ENCODE measurements at places on chromosomes 13 and 19.
A peak's percentile ranks its signal among the peaks of the same experiment; 100 is the strongest.

- no peak for DNase-seq
Measured at GRCh38 chr19:30070198-30070967, 128.3 kb downstream of the URI1 start.

DNA sequence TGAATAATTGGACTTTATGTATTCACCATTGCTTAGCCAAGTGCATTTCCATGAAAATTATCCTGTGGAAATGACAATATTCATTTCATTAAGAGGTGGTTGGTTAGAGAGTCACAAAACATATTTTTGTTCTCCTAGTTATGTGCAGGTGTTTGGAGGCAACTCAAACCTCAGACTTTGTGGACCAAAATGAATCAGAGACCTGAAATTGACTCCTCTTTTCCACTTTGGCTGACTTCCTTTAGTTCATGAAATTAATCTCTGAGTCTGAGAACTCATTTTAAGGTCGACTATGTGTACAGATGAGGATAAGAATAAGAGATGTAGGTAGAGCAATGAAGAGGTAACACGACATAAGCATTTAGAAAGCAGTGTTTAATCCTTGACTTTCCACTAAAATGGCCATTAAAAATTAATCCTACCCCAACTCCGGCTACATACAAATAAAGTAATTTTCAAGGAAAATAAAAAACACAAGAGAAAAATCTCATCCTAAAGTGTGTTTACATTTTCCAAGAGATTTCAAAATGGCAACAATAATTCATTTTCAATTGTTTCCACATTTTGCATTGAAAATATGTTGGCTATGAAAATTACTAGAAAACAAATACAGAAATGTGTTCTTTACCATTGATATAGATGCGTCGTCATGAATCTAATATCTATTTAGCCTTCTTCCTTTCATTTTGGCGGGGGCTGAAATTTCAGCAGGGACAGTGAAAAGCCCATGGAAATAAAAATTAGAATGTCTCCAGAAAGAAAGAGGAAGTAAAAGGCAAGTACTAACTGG lies 185.4 kb upstream of the CSNK1A1L start:
- no peak for DNase-seq

DNA sequence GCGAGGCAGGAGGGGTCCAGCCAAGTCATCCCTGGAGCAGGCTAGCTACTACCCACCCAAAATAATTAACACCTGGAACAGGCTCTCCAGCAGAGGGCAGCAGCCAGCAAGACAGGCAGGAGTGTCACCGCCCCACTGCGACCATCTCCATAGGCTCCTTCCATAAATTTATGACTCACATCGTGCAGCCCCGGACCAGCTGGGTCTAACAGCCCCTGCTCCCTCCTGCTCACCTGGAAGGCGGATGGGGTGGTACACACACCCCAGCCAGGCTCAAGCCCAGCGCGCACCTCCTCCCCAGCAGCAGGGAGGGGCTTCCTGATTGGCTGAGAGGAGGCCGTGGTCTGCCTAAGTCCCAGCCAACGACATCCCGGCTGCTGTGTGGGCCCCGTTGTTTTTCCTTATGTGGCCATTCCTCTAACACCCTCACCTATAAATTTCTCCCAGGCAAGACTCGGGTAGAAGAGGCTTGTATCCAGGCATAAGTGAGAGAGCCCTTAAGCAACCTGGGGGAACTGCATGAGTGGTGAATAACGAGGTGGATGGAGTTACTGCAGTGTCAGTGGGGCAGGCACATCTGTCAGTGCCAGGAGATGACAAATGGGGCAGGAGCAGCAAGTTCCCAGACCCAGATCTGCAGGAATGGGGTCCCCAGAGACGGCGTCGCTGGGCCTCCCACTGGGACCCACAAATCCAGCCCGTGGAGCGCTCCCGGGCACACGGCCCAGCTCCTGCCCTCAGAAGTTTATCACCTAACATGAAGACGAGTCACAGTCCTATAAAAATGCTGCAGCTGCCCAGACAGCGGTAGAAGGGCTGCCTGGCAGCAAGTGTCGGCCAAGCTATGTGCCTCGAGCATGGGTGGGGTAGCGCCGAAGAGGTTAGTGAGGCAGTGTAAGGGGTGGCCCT lies 43.1 kb downstream of the CEBPG start:
- peak; percentile 41 for DNase-seq

DNA sequence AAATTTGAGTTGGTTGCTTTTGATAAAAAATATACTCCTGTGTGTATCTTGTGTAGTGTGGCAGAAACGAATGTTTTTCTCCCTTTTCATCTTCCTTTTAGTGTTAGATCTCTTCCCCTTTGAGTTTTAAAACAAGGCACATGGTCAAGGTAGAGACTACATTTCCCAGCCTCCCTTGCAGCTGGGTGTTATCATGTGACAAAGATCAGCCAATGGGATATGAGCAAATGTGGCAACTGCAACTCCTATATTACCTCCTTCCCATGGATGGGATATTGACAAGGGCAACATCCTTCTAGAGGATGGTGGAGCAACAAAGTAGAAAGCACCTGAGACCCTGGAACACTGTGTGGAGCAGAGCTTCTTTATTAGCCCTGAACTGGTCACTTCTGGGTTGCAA lies 42.4 kb downstream of the ADGRE3 start:
- DNase-seq: peak; percentile 70

DNA sequence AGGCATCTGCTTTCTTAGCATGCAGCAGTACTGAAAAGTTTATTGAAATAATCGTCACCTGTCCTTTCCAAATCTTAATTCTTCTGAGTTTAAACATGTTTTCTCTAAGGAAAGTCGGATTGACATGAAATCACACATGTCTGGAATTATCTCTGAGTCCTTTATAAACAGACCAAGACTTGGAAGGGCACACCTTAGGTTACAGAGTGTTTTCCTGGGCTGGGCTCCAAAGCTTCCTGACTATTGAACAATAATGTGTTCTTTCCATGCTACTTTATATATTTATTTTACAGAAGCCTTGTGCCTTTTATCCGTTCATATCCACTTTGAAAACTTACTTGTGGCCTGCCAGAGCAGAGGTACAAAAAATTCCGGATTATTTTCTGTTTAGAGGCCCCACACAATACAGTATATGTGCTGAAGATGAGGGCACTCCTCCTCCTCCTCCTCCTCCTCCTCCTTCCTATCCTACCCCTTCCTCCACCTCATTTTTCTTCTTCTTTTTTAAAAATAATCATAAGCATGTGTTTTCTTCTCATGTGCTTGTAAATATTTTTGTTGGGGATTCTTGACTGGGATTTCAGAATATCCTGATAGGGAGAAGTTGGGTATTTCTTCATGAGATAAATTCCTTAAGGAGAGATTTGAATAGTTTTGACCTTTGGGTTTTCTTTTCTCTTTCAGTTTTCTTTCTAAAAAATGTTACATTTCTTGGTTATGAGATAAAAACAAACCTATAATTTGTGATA lies 52.3 kb downstream of the LRCH1 start:
- no peak for DNase-seq

DNA sequence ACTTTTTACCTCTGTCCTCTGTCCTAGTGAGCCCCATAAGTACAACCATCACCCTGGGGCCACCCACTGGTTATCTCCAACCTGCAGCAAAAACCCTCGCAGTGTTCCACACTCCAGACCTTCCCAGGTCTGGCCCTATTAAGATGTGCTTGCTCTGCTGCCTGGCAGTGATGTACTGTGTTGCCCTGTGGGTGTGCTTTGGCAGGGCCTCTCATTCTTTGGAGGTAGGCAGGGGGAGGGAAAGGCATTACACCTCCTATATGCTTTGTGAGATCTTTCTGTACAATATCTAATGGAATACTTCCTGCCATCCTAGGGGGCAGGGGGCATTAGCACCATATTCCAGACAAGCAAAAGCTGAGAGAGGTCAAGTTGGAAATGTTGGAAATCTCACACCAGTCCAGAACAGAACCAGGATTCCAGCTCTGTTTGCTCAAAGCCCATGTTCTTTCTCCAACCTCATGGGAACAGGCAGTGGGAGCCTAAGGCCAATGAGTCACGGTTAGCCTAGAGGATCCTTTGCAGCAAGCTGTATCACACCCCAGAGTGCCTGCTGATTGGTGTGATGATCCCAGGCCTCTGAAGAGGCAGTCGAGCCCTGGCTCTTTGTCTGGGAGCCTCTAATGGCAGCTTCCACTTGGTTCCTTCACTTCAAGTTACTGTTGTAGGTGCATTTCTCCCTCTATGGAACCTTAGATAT lies 59.7 kb upstream of the UBL3 start:
- no peak for DNase-seq

GRCh38 chr13:24693862-24694471 lies 13.8 kb downstream of the ATP12A start:
- DNase-seq: peak; percentile 59

- DNase-seq: no peak
Measured at GRCh38 chr13:42277618-42278276, 5.8 kb downstream of the AKAP11 start.

DNA sequence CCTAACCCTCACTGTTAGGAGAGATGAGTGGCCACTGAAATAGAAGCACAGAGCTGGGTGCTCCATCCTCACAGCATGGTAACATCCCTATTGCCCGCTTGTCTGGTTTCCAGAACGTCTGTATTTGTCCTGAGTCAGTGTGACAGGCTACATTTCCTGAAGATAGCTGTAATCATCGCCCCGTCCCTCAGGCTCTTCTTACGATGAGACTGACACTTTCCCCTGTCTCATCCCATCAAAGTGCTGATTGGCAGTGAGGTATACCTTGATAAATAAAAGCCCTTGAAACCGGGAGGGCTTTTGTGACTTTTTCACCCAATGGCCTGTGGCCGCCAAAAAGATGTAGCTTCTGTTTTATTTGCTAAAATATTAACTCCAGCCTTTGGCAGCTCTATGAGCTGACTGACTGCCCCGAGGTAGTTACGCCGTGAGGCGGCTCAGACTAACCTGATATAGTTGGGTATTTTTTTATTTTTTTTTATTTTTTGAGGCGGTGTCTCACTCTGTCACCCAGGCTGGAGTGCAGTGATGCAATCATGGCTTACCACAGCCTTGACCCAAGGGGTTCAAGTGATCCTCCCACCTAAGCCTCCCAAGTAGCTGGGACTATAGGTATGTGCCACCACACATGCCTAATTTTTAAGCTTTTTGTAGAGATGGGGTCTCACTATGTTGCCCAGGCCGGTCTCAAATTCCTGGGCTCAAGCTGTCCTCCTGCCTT lies 5.7 kb upstream of the LRRC4B start:
- no peak for DNase-seq

GRCh38 chr19:4389511-4390016 lies 10.8 kb downstream of the SH3GL1 start:
- no peak for DNase-seq

DNA sequence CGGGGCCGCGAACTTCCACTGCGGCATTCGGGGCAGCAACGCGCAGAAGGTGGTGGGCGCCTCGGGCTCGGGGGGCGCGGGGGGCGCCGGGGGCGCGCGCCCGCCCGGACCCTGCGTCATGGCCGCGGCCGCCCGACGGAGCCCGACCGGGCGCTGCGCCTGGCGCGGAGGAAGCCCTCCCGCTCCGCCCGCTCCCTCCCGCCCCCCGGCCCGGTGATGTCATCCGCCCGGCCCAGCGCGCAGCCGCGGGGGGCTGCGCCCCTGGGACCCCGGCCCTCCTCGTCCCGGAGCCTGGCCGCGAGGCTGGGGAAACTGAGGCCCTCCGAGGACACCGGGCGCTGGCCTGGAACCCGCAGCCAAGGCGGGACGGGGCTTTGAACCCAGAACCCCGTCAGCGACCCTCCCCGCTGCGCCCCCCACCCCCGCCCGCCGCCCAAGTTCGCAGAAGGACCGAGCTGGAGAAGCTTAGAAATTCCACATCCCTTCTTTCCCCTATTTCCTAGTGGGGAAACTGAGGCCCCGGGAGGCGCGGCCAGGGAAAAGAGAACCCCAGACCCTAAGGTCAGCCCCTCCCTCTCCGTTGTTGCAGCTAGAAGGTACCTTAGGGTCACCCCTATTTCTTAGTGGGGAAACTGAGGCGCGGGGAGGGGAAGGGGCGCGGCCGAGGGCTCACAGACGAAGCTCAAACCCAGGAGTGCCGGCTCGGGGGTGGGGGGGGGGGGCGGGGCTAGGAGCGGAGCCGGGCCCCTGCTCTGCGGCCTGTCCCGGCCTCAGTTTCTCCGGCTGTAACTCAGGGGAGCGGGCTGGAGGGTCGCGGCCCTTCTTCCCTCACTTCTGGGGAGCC lies at the start of gene SHC2:
Gene SHC2 (minus strand): TSS at position 157 of the 844 bp plus-strand sequence. CDS start 37 bp downstream, at position 120.
- DNase-seq: no peak

- DNase-seq: no peak
Measured at GRCh38 chr13:60584976-60585375, 188.0 kb downstream of the TDRD3 start.

DNA sequence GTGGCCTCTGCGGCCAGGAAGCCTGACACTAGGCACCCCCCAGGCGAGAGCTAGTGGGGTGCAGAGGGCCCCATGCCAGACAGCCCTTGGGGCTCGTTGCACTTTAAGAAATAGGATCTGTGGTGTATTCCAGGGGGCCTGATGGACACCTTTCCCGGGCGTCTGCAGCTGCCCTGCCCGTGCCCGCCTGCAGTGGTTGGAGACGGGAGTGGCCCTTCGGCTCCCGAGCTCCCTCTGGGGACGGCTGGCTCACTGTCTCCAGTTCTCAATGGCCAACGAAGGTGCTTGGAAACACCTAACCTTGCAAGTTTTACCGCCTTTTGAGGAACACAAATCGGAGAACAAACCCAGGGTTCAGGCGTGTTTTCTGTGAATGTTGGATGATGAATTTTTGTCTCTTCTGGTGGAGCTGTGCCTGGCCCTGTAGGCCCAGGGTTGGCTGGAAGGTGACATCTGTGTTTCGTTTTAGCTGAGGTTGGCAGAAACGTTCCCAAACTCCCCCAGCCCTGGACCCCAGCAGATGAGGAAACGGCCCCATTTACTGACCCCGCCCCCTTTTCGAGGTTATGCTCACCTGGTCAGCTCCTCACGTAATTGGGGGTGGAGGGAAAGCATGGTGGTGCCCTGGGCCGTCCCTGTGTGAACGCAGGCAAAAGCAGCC lies 17.4 kb upstream of the NPAS1 start:
- DNase-seq: no peak

GRCh38 chr13:112079696-112080095 lies 12.7 kb downstream of the SOX1 start:
- no peak for DNase-seq

DNA sequence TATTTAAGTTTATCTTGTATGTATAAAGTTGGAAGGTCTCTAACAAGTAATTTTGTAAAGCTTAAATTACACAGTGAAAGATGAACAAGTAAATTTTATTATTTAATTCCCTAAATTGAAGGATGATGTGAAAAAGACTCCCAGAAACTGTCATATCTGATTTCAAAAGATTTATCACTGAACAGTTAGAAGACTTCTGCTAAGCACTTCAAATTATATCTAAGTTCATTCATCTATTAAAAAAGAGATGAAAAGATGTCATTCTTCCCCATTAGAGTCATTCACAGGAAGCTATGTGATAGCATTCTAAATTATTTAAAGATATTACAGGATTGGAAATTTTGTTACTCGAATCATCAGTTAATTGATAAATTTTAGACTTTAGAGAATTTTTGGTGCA lies 359.4 kb downstream of the ITGBL1 start:
- no peak for DNase-seq

- DNase-seq: no peak
Measured at GRCh38 chr13:27194209-27194608, 22.6 kb upstream of the USP12 start.

GRCh38 chr19:37936166-37936565 lies 29.2 kb downstream of the SIPA1L3 start:
- DNase-seq: no peak

Data from HL-60 (cell line).